ENCODE measurements at places on chromosomes 16 and 17. TPM values are rescaled to one million over a fixed set of nuclear protein-coding genes. Genes with fewer than 3 reads are reported as not detected.

DNA sequence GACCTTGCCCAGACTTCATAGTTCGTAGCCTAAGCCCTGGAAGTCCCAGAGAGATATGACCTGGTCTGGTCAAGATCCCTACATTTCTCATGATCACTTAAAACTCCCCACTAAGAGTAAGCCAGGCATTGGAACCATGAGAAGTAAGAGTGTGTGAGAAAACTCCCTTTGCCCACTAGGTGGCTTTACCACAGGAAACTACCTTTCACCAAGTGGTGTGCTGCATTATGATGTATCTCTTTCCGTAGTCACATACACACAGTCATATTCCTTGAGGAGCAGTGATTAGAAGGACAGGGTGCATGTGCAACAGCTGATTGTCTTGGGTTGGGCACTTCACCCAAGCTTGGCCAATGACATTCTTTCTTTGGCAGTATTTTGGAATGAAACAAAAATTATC, 639.3 kb downstream of the KCNJ2 start:
- DNase-seq = no peak

DNA sequence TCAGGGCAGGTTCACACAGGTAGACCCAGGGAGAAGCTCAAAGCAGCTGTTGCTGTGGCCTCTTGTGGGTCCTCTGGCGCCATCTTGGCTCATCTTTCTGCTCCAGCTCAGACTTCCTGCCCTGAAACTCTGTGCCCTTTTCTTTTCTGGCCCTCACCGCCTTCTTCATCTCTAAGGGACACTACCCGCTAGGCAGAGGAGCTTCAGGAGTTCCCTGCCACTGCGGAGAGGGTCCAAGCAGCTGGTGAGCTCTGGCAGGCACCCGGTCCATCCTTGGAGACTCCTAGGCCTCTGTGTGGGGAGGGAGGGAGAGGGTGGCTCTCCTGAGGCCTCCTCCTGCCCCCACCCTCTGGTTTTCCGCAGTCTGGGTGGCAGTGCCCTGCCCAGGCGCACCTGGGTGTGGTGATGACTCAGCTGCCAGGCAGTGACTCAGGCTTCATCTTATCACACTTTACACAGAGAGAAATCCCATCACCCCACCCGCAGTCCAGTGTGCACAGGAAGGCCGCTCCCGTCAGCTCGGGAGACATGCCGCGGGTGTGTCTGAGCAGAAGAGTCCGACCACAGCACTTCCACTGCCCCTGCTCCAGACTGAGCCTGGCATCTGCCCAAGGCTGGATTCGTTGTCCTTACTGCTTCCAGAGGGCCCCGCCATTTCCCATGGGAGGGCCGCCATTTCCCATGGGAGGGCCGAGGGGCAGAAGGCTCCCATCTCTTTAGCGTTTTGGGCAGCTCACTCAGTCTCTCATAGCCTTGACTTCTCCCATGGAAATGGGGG, 7.3 kb downstream of the NT5C start:
- peak; percentile 96 for DNase-seq

GRCh38 chr17:4541328-4542002, 13.7 kb downstream of the MYBBP1A start:
- DNase-seq = no peak

DNA sequence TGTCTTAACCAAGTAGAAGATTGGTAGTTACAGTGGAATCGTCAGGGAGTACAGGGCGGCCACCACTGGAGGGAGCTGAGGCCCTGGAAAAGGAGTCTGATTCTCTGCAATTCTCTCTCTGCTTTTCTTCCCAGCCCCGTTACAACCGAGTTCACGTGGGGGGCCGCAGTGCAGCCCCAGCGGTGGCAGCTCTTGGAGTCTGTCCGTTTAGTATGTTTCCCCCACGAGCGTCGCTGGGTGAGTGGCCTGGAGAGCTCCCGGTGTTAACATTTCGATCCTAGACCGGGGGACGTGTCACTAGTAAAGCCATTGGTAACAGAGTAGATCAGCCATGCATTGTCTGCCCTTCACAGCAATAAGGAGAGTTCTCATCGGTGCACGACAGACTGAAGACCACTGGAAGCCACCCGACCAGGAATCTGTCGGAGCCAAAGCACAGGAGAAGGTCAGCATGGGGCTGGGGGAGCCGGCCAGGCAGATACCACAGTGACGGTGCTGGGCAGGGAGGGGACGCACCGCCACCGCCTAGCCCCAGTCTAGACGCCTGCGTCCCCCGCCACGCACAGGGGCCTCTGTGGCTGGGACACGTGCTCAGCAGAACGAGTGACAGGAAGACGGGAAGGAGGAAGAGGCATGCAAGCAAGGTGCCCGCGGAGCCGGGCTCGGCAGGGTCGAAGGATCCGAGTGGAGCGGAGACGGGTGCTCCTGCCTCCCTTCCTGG, 15.7 kb downstream of the SLC16A3 start:
- no peak for DNase-seq

The ASIC2 gene
- total RNA-seq = not detected
